Thoracic aorta endothelial cell (primary cell): ENCODE measurements at places on chromosomes 5 and 9. TPM values are rescaled to one million over a fixed set of nuclear protein-coding genes. Genes with fewer than 3 reads are reported as not detected.

The LEAP2 gene
- total RNA-seq: 0.50 and 0.53 TPM in 2 replicates

The IL13 gene
- total RNA-seq: not detected in 2 replicates

The ANKRD34B gene
- total RNA-seq: not detected in 2 replicates

The C9orf153 gene
- 0.22 and 0.27 TPM in 2 replicates for total RNA-seq

The FOXD4L4 gene
- 0.29 TPM in 1 of 2 replicates, not detected in the other for total RNA-seq

The TMEM174 gene
- total RNA-seq: not detected in 2 replicates

The MEIKIN gene
- total RNA-seq: not detected in 2 replicates
